NCI-H1092 (cell line): ENCODE measurements at places on chromosomes 12 and 14.

DNA sequence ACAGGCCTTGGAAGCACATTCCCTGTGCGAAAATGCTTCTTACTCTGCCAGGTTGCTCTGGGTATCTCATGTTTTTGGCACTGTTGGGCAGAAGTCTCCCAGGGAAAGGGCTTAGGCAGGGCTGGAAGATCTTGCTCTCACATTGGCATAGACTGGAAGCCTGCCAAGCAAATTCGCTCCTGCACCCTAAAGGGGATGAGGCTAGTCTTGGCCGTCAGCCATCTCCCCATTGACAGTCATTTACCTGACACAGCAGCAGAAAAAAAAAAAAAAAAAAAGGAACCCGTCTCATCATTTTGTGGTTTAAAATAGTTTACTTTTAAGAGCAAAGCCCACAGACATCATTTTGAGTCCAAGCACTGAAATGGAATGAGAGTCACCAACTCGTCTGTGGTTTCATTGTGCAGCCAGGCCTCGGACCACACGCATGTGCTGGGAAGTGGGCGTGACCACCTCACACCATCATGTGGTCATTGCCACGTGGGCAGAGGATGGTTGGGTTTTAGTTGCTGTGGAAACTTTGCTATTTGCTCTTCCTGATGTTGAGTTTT lies 84.8 kb downstream of the NRXN3 start:
- DNase-seq, result peak; percentile 86

GRCh38 chr12:54579258-54579657 lies 9.2 kb downstream of the PPP1R1A start:
- no peak for DNase-seq

- DNase-seq, result no peak
Observed at GRCh38 chr12:19648591-19648990, 209.3 kb downstream of the AEBP2 start.

DNA sequence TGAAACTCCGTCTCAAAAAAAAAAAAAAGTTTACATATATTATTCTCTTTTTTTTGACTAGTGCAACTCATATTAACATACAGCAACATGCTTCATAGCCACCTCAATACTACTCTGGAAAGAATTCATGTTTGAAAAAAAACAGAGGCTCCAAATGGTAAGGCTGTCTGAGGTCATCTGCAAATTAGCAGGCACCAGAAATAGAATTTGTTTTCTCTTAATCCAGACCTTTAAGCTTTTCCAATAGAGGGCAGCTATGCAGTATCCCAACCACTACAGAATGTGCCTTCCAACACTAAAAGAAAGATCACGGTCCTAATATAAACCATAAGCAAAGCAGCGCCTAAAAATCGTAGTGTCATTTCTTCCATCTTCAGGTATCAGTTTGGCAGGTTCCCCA lies 12.0 kb downstream of the C2CD5 start:
- DNase-seq, result no peak

DNA sequence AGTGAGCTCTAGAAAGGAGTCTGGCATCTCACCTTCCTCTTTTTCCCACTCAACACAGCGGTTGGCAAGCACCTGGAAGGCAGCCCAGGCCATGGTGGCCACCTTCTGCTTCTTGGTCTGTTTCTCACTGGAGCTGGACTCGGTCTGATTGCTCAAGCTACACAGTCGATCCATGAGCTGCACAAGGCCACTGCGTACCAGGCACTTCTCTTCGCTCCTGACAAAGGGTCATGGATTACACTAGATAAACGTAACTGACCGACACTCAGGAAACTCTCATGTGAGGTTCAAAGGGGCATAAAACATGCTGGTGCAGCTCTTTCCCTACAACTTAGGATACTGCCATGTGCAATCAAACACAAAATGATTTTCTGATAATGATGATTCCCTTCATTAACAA lies 113.7 kb downstream of the TRAFD1 start:
- DNase-seq, result no peak

GRCh38 chr14:40494483-40494882 lies 1062.2 kb upstream of the FBXO33 start:
- DNase-seq, result no peak

DNA sequence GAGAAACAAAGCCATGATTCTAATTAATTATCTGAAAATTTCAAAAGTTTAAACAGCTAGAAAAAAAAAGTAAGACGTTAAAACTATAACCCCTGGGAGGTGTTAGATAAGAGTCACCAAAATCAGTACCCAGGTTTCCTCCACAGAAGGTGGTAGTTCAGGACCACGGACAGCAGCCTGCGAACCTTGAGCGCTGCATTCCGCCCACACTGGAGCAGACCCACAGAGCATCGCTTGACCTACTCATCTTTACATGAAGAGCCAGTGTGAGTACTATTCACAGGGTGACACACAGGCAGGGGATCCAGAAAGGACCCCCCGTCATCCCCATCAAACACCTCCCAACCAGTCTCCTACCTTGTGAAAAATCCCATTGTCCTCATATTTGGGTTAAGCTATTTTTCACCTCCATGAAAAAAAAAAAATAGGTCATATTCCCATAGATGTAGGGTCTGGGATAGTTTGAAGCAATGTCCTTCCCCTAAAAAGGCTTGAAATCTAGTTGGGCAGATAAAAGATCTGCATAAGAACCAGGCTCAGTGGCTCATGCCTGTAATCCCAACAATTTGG lies 8.8 kb upstream of the CHGA start:
- no peak for DNase-seq

- DNase-seq, result no peak
Observed at GRCh38 chr12:12017135-12017581, 53.6 kb upstream of the BCL2L14 start.

- DNase-seq, result no peak
Observed at GRCh38 chr12:28063355-28063880, 90.9 kb upstream of the PTHLH start.

GRCh38 chr14:99626041-99626648 lies 18.8 kb upstream of the HHIPL1 start:
- no peak for DNase-seq

DNA sequence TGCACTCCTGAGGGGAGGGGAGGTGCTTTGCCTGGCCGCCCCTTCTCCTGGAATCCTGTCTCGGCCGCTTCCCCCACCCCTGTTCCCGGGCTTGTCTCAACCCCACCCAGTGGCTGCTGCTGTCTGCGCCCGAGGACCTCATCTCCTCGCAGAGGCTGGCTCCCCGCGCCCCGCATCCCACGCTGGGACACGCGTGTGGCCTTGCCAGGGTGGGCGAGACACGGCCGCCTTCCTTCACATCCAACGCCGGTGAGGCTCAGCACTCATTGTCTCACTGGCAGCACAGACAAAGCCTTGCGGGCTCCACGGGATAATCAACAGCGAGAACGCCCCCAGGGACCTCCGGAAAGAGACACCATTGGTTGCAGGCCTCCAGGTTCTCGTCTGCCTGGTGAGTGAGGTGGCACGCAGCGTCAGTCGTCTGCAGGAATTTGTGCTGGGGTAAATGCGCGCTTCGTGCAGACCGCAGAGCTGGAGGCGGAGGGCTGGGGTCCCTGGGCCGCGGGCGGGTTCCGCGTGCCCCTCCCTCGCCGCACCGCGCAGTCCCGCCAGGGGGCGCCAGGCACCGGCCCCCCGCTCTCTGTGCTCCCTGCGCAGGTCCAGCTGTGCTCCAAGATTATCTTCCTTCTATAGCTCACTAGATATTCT lies 26.8 kb downstream of the CCDC177 start:
- peak; percentile 43 for DNase-seq

DNA sequence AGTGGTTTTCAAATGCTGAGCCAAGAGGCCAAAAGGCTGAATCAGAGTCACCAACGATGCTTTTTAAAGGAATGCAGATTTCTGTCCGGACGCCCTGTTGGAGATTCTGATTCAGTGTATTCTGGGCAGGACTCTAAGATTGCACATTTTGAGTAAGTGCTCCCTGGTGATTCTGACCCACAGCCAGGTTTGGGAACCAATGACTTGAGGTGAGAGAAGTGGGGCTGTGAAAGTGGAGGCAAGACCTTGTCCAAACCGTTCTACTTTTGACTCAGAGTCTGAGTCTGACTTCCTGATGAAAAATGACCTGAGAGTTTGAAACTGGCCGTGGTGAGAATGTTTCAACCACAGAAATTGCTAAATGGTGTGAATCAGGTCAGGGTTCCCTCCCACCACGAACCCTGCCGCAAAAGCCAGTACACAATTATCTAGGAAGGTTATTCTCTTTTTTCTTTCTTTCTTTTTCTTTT lies 90.2 kb downstream of the NTN4 start:
- DNase-seq, result no peak

- peak; percentile 60 for DNase-seq
Observed at GRCh38 chr14:60656686-60657455, 7.6 kb upstream of the SIX1 start.

GRCh38 chr12:75759842-75760572 lies 248.6 kb upstream of the KRR1 start:
- DNase-seq, result no peak

DNA sequence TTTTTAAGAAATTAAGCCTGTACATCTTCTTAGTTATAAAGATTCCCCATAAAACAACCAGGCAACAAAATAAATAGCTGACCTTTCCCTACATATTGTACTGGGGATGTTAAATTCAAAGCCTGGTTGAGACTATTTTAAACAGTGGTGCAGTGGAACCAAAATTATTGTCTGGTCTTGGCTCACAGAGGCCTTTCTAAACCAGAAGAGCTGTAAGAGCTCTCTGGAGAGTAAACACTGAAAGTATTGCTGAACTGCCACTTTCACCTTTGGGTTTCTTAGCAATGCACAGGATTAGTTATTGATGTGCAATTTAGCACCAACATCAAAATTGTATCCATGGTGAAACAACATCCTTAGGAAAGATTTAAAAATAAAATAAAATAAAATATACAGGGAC lies 20.6 kb downstream of the RACGAP1 start:
- DNase-seq, result no peak

DNA sequence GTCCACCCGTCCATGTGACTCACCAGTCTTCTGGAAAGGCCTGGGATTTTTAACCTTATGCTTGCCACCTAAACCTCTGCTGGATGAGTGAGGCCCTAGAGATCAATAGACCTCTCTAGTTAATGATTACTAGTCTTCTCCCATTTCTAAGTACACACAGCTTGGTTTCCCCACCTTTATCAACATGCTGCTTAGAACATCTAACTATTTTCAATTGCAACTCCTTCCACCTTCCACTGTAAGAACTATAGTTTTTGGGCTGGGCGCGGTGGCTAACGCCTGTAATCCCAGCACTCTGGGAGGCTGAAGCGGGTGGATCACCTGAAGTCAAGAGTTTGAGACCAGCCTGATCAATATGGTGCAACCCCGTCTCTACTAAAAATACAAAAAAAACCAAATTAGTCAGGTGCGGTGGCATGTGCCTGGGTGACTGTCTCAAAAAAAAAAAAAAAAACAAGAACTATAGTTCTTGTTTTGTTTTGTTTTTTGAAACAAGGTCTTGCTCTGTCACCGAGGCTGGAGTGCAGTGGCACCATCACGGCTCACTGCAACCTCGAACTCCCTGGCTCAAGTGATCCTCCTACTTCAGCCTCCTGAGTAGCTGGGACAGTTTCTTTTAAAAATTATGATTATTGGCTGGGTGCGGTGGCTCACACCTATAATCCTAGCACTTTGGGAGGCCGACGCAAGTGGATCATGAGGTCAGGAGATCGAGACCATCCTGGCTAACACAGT lies 18.7 kb upstream of the MDM2 start:
- DNase-seq, result no peak

DNA sequence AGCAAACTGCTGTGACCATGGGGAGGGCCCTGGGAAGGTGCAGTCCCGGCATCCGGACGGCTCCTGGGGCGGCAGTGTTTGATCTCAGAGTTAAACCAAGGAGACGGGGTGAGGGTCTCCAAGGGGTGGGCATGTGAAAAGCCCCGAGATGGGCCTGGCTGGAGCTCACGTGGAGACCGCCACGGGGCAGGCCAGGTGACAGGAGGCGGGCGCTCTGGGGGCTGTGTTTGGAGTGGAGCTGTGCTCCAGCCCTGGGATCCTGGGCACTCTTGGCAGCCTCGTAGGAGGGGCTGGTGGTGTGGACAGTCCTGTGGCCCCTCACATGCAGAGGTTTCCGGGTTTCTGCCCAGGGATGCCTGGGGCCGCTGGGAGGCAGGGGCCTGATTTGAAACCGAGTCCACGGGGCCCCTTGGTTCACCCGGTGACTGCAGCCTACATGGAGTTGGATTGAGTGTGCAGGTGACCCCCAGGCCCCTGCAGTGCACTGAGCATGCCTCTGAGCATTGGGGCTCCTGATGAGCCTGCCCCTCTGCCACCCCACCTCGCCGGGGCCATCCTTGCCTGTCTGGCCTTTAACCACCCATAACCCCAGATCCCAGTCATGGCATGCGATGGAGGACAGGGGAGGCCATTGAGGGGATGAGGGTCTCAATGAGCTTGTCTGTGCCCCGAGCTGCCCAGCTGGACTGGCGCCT lies 8.4 kb downstream of the KIF26A start:
- no peak for DNase-seq

DNA sequence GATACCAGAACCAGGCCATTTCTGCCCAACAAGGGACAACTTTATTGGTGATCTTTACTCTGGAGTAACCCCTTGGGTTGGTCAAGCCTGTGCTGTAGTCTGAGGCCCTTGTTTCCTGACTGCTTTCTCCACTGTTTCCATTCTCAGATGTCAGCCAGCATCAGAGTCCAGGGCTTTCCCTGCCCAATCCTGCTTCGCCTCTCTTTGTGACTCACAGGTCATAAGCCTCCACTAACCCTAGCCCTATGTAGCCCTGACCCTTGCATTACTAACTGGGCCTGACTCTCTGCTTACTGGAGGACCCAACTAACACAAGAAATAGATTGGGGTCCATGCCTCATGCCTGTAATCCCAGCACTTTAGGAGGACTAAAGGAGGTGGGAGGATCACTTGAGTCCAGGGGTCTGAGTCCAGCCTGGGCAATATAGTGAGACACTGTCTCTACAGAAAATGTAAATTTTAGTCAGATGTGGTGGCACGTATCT lies 8.6 kb upstream of the SNRNP35 start:
- no peak for DNase-seq

- no peak for DNase-seq
Observed at GRCh38 chr14:69760810-69761209, 6.1 kb upstream of the SRSF5 start.

DNA sequence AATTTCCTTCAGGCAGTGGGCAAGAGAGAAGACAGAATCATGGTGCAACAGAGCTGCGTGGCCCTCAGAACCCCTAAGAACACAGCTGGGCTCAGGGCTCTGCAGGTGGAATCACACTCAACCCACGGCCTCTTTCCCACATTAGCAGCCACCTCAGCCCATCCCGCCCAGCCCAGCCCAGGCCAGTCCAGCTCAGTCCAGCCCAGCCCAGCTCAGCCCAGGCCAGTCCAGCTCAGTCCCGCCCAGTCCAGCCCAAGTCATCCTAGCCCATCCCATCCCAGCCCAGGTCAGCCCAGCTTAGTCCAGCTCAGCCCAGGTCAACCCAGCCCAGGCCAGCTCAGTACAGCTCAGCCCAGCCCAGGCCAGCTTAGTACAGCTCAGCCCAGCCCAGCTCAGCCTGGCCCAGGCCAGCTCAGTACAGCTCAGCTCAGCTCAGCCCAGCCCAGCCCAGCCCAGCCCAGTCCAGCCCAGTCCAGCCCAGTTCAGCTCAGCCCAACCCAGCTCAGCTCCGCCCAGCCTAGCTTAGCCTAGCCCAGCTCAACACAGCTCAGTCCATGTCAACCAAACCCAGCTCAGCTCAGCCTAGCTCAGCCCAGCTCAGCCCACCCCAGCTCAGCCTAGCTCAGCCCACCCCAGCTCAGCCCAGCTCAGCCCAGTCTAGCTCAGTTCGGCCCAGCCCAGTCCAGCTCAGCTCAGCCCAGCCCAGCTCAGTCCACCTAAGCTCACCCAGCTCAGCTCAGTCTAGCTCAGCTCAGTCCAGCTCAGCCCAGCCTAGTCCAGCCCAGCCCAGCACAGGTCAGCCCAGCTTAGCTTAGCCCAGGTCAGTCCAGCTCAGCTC lies 183.1 kb downstream of the TMEM121 start:
- DNase-seq, result no peak
